CD4-positive, alpha-beta T cell treated with Interferon gamma for 1 hour (primary cell): ENCODE measurements at places on chromosomes 12 and 14.

DNA sequence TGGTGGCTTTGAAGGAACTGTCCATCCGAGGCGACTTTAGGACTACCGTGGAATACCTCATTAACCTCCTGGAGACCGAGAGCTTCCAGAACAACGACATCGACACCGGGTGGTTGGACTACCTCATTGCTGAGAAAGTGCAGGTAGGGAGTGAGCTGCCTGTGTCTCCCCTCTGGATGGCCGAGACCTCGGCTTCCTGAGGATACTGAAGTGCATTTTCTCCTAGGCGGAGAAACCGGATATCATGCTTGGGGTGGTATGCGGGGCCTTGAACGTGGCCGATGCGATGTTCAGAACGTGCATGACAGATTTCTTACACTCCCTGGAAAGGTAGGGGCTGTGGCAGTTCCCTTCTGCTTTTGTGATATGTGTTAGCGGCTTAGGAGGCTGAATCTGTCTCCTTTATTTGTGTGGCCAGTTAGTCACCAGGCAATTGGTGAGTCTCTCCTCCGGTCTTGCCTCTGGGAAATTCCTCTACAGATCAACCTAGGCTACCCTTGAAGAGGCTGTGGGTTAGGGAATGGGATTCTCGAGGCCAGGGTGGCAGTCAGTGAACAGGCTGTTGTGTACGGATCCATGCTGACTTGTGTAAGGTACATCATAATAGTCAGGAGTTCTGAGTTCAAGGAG, 75.3 kb downstream of the ACACB start:
- no peak for DNase-seq

DNA sequence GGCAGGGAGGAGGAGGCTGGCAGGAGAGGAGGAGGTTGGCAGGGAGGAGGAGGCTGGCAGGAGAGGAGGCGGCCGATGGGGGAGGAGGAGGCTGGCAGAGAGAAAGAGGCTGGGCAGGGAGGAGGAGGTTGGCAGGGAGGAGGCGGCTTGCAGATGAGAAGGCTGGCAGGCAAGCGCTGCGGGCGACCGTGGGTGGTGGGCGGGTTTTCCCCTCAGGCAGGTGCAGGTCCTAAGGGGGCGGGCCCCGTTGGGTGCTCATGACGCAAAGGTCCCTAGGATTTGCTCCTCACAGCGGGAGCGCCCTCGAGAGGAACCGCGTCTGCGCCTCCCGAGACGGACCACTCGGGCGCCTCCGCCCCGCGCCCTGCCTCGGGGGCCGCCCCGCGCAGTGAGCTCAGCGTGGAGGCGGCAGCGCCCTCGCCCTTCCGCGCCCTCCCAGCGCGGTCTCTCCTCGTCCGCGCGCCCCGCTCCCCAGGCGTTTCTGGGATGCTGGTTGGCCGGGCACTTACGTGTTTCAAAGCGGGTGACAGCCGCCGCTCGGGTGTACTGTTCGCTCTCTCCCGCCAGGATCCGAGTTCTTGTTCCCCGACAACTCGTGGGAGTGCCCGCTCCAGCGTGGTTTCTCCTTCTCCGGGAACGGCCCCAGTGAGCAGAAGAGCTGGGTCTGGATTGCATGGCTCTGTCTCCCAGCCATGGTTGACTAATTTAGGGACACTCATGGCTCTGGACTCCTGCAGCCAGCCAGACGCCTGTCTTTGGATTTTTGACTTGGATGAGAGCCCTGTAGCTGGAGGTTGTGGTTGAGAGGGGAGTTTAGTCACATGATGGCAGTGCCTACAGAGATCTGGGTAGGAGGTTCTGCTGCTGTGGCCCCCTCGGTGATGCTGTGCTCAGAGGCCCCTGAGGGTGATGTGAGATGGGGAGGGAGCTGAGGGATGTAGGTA, 64.1 kb upstream of the PPP4R3A start:
- peak; percentile 69 for DNase-seq

DNA sequence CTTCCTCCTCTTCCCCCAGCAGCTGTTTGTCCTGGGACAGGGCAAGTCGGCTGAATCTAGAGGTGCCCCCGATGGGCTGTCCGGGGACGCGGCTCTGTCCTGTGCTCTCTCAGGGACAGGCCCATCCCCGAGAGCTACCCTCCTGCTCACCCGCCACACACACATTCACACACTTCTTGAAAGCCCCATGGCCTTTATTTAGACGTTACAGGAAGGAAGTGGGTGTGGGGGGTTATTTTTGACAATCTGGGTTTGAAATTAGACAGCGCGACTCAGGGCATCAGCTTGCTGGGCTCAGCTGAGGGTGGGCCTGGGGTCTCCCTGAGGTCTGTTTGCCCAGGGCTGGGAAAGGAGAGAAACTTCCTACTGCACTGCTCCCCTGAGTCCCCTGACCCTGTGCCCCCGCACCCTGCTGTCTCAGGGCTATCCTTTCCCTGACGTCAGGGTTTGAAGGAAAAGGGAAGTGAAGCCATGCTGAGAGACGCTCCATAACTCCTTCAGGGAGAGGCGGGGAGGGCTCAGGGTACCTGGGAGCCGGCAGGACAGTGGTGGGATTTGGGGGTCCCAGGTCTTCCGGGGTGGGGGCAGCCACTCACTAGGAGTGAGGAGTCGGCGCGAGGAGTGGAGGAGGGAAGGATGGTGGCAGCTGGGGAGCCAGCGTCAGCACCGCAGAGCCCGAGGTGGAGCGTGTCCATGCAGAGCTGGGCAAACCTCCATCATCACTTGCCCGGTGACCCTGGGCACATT, 8.1 kb downstream of the PTPN6 start:
- peak; percentile 83 for DNase-seq

GRCh38 chr12:117402363-117402762, 40.9 kb upstream of the NOS1 start:
- no peak for DNase-seq

GRCh38 chr12:53196486-53196885, 10.6 kb downstream of the ITGB7 start:
- DNase-seq: no peak

DNA sequence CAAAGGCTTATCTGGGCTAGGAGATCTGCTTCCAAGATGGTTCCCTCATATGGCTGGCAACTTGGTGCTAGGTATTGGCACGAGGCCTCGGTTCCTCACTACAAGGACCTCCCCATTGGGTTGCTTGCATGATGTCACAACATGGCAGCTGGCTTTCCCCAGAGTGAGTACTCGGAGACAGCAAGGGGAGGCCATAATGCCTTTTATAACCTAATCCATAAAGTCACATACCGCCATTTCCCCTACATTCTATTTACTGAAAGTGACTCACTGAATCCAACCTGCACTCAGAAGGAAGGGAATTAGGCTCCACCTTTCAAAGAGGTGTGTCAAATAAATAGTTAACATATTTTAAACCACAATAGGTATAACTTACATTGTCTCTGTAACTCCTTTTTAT, 130.9 kb downstream of the SAMD4A start:
- DNase-seq: no peak

DNA sequence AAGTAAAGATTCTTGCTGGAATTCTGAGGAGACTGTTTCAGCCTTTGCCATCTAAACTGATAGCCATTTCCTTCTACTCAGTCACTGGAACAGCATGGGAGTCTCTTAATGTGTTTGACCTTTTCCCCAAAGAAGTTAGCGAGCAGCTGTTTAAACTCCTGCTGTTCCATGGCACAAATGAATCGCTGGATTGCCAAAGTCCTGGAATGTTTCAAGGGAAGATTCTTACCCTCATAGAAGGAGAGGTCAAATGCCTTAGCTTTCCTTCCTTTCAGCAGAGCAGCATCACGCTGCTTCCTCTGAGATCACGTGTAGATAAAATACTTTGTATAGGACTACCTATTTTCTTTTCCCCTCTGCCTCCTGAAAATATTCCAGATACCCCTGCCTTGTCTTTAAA, 10.5 kb upstream of the NR2C1 start:
- no peak for DNase-seq

- DNase-seq: no peak
These were observed 75.9 kb upstream of the TMPO start for GRCh38 chr12:98439471-98439951.

DNA sequence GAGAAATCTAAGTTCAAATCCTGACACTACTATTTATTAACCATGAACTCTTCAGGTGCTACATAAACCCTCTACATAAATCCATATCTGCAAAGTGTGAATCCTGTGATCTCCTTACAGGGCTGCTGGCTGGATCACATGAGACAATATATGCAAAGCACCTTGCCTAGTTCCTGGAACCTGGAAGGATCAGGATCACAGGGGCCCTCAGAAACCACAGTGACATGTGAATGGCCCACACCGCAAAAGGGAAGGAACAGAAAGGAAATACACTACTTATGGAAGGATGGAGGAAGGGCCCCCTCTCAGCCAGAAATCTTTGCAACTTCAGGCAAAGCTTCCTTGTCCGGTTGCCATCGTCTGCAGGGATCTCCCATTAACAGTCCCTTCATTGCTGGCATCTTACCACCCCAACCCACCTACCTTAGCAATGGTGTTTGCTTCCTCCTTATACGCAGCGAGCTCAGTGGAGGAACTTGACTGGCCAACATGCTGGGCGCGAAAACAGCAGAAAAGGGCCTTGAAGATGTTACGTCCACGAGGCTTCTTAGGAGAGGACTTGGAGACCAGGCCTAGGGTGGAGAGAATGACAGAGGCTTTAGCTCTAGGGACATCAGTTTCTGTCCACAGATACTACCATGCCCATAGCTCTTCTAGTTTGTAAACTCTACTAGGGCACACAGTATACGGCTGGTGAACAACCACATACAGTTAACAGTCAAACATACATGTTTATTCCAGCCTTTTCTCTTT, 10.7 kb upstream of the AVIL start:
- DNase-seq: no peak

DNA sequence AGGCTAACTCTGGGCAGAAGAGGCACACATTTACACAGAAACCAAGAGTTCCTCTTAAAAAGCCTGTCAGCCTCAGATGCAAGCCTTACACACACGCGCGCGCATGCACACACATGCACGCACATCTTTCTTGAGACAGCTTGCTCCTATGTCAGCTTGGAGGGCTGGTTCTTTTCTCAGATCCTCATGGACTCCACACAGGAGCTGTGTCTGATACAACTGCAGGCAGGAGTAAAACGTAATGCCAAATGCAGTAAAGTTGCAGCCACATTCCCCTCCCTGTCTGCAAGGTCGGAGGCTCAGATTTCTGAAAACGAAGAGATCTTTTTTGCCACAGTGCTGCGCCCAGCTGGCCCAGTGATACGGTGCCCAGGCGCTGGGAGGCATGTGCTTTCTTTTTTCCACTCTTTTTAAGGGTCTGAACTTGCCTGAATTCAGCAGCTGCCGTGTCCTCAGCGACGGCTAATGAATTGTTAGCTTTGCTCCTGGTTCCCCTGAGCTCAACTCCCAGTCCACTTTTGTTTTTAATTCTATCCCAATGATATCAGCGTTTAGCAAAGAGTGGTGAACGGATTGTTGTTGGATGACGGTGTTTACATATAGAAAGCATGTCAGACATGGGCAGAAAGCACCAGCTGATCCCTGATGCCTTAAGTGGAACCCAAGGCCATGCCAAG, 72.9 kb upstream of the FOXN3 start:
- DNase-seq: no peak

- DNase-seq: no peak
These were observed 10.9 kb downstream of the NOC4L start for GRCh38 chr12:132154941-132155770.

GRCh38 chr12:33830070-33830469, 192.2 kb upstream of the ALG10 start:
- DNase-seq: no peak

DNA sequence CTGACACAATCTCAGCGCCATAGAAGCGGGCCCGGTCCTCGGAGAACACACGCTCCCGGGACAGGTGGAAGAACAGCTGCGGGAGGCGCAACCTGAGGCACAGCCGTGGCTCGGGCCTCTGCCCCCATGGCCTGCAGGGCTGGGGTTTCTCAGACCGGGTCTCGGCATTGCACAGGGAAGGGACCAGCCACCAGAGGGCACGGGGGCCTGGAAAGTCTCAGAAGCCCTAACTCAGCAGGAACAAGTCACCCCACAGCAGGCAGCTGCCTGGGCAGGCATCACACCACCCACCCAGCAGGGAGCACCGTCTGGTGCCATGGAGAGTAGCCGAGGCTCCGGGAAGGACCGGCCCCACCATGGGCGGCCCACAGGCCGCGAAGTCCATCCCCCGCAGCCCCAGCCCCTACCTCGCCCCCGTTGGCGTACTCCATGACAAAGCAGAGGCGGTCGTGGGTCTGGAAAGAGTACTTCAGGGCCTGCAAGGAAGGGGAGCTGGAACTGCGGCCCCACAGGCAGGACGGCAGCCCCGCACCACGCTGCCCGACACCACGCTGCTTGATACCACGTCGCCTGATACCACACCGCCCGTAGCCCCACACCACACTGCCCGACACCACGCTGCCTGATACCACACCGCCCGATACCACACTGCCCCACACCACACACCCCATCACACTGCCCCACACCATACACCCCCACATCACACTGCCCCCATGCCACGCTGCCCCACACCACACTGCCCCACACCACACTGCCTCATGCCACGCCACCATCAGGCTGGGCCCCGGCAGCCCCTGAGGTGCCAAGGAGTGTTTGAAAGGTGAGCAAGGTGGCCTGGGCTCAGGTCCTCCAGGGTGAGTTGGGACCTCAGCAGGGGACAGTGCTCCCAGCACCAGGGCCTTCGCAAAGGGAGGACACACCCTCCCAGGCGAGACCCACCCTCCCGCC, 20.8 kb downstream of the SIVA1 start:
- DNase-seq: no peak

- DNase-seq: peak; percentile 4
These were observed 8.7 kb upstream of the FGD4 start for GRCh38 chr12:32390572-32391219.

DNA sequence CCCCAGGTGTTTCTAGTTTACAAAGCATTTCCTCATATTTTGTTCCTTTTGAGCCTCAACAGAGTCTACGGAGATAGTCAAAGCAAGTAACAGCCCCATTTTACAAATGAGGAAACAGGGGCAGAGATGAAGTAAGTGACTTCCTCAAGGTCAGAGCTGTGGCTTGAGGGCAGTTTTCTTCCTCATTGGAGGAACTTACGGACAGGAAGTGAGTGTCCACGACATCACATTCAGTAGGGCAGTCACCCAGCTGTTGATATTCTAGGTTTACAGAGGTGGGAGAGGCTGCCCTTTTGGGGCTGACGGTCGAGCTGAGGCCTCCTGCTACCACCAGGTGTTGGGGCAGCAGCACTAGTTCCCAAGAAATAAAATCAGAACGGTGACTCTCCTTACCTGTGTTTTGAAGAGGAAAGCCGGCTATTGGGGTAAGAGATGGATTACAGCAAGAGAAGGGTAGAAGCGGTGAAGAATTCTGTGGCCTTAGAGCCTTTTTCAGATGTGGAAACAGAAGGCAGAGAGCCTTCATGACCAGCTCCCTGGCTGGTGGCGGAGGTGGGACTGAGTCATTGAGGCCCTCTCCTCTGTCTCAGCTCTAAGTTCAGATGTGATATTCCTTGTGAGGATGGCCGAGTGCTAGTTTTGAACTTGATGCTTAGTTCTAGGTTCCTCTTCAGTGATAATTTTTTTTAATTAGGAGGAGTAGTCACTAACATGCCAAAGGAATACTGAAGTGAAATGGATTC, 41.7 kb downstream of the SUSD6 start:
- peak; percentile 39 for DNase-seq

DNA sequence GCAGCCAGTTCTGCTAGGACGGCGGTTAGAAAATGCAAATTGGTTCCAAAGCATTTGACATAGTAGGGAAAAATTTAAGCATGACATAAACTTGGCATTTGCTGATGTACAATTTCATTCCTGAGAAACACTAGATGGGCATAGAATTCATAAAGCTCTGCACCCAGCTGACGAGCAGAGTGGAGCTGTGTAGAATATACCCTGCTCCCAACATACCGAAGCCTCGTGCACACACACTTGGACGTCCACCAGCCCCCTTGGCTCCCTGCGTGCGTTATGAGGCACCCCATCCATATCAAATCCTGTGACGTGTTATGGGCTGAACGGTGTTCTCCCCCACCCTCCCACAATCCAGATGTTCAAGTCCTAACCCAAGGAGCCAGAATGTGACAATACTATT, 65.4 kb downstream of the CLMN start:
- DNase-seq: no peak
